Naive thymus-derived CD4-positive, alpha-beta T cell (primary cell): ENCODE measurements at places on chromosomes 2 and 18. TPM values are rescaled to one million over a fixed set of nuclear protein-coding genes. Genes with fewer than 3 reads are reported as not detected.

DNA sequence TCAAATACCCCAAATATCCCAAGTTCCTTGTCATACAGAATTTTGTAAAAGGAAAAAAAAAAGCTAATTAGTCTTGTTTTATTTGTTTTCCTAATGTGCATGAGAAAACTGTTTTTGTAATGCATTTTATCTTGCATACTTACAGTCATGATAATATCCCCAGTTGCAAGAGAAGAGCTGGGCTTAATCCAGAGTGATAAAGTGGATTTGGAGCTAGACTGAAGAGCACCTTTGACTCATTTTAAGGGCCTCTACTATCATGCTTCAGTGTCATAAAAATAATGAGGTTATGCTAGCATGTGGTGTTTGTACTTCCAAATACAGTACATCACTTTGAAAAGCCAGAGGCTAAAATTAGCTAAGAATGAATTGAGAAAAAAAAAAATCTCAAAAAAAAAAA, 26.4 kb downstream of the ARHGAP15 start:
- no peak for DNase-seq

DNA sequence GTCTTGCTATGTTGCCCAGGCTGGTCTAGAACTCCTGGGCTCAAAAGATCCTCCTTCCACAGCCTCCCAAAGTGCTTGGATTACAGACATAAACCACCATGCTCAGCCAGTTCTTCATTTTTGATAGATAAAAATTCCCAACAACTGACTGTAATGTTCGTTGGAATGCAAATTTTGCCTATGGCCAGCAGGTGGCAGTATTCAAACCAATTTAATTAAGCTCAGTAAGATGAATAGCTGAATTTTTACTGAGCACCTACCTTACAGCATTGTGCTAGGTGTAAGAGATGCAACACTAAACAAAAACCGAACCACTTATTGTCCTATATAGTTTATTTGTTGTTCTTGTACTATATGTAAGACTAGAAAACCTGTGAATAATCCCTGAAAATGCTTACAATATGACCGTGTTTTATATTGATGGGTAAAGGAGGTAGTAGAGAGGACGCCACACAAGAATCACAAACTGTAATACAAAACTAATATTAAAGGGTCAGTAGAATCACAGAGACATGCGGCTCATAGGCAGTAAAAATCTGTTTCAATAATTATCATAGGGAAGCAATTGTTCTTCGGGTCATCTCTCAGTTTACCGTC, 8.2 kb upstream of the TMEM182 start:
- DNase-seq = peak; percentile 34

DNA sequence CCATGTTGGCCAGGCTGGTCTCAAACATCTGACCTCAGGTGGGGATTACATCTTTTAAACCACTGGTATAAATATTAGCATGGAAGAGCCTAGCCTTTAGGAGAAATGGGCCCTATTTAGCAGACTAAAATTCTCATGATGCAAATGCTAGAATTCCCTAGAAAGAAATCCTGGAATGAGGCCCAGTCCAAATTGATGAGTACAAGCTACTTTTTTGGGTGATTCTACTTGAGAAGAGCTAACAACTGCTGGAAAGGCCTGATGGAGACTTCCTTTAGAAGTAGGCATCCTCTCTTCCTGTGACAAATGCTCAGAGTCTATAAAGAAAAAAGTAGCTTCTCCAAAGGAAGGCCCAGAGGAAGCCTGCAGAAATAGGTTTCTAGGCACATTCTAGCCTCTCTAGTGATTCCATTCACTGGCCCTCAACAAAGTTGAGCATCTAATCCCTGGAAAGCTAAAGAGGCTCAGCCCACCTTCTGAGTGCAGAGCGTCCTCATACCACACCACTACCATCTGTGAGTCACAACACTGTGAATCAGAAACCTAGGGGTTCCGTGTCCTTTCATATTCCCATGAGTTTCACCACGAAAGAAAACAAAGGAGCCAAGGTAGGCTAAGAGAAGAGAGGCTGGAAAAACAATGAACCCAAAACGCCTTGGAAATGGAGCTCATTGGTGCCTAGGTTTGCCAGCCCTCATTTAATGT, 183.1 kb downstream of the C1D start:
- DNase-seq = no peak

KYNU gene
- not detected for polyA plus RNA-seq

DNA sequence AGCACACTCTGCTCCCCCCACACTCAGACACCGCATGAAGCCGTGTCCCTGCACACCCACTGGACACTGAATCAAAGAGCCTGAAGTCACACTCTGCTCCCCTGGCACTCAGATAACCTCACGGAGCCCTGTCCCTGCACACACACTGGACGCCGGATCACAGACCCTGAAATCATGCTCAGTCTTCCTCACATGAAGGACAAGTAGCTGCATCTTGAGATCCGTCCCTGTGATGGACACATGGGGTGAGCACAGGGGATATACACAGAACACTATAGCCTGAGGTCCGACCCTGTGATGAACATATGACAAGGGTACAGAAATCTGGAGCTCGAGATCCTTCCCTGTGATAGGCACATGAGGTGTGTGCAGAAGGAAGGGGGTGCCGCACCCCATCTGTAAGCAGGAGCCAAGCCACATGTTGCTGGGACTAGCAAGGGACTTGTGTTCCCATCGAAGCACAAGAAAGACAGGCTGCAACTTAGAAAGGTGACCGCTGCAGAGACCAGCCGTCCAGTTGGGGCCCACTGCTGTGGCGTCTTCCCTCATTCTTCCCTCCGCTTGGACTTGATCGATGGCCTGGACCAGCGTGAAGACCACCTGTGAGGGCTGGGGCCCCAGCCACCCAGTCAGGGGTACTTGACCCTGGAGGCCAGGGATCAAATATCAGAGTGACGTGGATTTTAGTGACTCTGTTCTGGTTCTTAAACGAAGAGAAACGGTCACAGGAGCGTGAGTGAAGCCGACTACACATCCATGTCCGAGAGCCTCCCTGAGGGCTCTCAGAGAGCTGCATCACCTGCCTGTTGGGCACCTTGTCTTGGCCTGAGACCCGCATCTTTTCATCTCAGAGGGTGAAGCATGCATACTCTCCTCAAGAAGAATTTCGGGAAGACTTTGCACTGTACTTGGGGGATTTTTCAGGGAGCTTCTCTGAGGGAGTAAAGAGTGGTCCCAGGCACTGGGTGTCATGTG, 391.7 kb upstream of the SALL3 start:
- DNase-seq = no peak

GRCh38 chr2:174787487-174788205, 23.4 kb upstream of the CHRNA1 start:
- DNase-seq = no peak

DNA sequence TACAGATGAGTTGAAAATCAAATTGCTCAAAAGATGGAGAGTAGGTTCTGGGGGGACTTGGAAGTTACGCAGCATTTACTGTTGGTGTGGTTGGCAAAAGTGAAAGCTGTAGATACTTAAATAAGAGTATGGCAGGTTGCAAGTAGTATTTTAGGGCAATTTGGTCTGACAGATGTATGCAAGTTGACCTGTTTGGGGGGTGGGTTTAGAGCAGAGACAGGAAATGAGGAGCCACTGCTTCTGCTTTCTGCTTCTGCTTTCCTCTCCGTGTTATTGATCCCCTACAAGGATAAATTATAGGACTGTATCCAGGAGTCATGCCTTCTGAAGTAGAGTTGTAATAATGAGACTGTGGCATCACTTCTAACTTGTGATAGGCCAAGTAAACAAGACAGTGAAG, 71.2 kb downstream of the EPAS1 start:
- DNase-seq = no peak

GCG gene
- not detected for polyA plus RNA-seq

GLI2 gene
- not detected for polyA plus RNA-seq
